Stimulated activated CD8-positive, alpha-beta memory T cell treated with anti-CD3 and anti-CD28 coated beads, Interleukin-2, amount 100 ng/mL, for 1 hour (primary cell): ENCODE measurements at places on chromosomes 3 and 15.

DNA sequence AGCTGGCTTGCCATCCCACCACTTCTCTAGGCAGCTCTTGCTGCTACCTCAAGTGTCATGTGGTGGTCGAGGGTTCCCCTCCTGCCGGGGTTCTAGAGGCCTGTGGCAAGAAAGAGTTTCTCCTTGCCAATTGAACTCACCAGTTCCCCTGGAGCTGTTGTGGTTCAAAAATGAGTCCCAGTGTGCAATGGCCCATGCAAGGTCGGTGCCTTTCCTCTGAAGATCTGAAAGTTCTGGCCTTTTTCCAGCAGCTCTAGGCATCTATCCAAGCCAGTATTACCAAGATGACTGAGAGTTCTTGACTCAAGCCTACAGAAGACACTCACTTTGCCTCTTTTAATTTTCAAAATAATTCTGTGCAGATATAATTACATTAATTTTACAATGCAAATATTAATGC lies 163.6 kb downstream of the KCNMB2 start:
- DNase-seq = no peak

DNA sequence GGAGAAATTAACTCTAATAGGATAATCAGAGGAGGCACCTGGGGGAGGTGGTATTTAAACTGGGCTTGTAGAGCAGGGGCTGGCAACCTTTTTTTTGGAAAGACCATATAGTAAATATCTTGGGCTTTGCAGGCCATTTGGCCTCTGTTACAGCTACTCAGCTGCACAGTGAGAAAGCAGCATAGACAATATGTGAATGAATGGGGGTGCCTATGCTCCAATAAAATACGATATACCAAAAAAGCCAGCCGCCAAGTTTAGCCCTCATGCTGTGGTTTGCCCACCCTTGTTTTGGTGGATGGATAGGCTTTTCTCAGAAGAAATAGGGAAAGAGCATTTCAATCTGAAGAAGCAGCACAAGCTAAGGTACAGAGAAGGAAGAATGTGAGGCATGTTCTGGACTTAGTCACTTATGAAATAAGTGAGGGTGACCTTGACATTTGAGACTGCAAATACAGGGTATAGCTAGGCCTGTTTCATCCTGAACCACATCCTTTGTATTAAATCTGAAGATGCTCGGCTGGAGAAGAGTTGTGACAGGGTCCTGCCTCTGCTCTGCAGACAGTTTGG lies 131.0 kb upstream of the NR2E3 start:
- DNase-seq = no peak

DNA sequence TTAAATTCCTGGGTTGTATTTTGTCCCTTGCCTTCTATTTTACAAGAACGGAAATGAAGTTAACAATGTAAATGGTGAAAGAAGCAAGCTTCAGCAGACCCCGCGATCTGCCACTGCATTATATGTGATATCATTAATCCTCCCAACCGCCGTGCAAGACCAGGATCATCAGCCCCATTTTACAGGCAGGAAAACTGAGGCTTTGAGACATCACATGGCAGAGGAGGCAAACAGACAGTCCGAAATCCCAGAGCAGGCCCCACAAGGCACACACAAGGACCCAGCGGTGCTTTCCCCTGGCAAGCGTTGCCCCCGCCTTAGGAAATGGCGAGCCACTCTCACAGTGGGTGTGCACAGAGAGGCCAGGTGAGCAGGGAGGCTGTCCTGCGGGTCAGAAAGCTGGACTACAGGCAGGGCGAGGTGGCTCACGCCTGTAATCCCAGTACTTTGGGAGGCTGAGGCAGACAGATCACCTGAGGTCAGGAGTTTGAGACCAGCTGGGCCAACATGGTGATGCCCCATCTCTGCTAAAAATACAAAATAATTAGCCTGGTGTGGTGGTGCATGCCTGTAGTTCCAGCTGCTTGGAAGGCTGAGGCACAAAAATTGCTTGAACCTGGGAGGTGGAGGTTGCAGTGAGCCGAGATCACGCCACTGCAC lies 16.2 kb downstream of the FGD5 start:
- no peak for DNase-seq

- no peak for DNase-seq
Observed at GRCh38 chr3:71621825-71622537, 38.5 kb upstream of the FOXP1 start.

GRCh38 chr15:57355259-57355658 lies 21.0 kb upstream of the CGNL1 start:
- DNase-seq = no peak

DNA sequence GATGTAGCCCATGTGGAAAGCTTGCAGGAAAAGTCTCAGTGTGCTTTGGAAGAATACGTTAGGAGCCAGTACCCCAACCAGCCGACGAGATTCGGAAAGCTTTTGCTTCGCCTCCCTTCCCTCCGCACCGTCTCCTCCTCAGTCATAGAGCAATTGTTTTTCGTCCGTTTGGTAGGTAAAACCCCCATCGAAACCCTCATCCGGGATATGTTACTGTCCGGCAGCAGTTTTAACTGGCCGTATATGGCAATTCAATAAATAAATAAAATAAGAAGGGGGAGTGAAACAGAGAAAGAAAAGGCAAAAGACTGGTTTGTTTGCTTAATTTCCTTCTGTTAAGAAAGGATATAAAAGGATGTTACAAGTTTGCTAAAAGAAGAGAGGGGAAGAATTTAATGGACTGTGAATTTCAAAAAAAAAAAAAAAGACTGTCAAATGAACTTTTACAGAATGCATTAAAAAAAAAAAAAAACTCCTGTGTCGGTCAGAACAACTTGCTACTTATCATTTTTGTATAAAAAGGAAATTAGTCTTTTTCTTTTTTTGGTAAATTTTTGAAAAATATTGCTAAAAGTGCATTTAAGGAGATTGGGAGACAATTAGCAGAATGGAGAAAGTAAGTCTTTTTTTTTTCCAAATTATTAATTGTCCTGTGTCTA lies 7.0 kb downstream of the NR2F2 start:
- DNase-seq = no peak
